Hepatic stellate cell (primary cell): ENCODE measurements at places on chromosomes 2 and 18.

DNA sequence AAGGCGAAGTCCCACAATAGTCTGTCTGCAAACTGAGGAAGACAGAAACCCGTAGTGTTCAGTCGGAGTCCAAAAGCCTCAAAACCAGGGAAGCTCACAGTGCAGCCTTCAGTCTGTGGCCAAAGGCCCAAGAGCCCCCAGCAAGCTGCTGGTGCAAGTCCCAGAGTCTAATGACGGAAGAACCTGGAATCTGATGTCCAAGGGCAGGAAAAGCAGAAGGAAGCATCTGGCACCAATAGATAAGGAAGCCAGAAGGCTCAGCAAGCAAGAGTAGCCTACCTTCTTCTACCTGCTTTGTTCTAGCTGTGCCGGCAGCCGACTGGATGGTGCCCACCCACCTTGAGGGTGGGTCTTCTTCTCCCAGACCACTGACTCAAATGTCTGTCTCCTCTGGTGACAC, 21.8 kb downstream of the CFAP210 start:
- DNase-seq: no peak

DNA sequence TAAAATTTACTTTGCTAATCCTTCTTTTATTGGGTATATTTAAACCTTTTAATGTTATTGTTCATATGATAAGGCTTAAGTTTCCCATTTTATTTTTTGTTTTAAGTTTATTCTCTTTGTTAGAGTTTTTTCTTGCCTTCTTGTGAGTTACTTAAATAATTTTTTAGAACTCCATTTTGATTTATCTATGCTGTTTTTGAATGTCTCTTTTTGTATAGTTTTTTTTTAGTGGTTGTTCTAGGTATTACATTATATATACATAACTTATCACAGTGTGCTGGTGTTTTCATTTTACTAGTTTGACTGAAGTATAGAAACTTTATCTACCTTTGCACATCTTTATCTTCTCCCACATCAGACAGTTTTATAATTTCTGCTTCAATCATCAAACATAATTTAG, 49.4 kb upstream of the TGFA start:
- no peak for DNase-seq

GRCh38 chr2:189659734-189660133, 1.5 kb upstream of the ASNSD1 start:
- DNase-seq: no peak

DNA sequence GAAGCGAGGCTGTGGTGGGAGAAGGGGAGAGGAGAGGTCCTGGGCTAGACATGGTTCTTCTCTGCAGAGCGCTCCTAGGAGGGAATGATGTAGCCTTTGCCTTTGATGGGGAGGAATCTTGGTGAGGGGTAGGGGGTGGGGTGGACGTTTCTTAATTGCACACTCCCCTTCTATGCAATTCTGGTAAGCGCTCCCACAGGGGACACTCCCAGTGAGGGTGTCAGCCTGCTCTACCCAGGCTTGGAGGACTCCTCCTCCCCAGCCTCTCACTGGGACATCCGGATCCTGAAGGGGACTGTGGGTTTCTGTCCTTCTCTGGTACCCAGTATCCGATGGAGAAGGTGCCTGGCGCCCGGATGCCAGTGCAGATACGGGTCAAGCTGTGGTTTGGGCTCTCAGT, 114.3 kb downstream of the DYSF start:
- no peak for DNase-seq

- DNase-seq: peak; percentile 78
These were observed 995 bp upstream of the RTN4 start for GRCh38 chr2:55051026-55051866.

DNA sequence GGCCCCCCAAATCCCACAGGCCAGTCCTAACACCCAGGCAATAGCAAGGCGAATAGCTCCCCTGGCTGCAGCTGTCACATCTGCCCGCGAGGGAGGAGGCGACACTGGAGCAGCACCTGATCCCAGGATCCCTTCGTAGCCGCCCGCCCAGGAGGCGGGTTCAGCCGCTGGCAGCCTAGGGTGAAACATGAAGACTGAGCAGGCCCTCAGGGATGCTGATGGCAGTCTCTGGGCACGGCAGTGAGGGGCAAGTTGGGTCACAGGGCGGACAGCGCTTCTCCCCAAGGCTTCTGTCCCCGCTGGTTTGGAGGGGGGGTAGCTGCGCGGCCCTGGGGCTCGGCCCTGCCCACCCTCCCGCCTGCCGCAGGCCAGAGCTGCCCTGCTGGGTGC, 1.9 kb downstream of the DNMT3A start:
- DNase-seq: no peak

GRCh38 chr2:236840857-236841256, 244.8 kb upstream of the COPS8 start:
- DNase-seq: no peak

DNA sequence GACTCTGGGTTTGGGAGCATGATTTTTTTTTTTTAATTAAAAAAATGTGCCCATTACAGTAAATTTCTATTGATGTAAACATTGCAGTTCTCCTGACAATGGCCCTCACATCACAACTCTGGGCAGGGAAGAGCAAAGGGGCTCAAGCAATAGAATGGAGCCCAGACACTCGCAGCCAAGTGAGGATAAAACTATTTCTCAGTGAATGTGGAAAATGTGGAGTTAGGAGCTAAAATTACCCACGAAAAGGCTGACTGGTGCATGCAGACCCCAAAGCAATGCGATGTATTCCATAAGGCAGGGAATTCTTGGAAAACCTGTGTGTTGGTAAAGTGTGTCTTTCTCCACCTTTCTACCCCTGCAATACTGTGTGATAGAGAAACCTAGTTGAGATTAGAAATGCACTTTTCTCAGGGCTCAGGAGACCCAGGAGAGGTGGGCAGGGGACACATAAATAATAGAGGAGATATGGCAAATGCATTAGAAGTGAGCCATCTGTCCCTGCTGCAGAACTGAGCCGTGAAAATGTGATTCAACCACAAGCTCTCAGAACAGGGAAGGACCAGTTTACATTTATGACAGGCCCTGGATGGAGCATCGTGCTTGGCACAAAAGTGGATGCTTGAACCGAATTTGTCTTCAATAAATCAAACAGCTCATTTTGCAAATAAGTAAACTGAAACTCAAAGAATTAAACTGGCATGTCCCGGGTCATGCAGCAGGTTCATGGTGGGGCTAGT, 100.1 kb downstream of the MYCN start:
- no peak for DNase-seq

GRCh38 chr2:45452866-45453265, 158.2 kb downstream of the SRBD1 start:
- DNase-seq: peak; percentile 9

GRCh38 chr18:59758106-59758505, 60.9 kb upstream of the CCBE1 start:
- DNase-seq: no peak

DNA sequence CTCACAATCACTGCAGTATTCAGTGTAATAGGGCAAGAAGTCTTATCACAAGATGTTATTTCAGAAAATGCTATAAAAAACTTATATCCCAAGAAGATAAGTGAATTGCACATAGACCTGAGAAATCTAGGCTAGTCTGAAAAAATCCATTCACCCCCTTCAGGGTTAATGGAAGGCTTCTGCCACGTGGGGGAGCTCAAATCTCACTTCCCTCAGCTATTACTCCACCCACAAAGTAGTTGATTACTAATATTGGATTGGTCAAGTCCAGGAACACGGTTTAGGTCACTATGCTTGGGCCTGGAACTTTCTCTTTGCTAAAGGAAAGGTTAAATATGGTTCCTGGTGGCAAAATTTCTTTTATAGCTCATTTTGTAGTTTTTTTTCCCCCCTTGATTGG, 51.2 kb upstream of the ADAM23 start:
- peak; percentile 57 for DNase-seq

- peak; percentile 30 for DNase-seq
These were observed 191.0 kb upstream of the LHCGR start for GRCh38 chr2:48946449-48947048.

DNA sequence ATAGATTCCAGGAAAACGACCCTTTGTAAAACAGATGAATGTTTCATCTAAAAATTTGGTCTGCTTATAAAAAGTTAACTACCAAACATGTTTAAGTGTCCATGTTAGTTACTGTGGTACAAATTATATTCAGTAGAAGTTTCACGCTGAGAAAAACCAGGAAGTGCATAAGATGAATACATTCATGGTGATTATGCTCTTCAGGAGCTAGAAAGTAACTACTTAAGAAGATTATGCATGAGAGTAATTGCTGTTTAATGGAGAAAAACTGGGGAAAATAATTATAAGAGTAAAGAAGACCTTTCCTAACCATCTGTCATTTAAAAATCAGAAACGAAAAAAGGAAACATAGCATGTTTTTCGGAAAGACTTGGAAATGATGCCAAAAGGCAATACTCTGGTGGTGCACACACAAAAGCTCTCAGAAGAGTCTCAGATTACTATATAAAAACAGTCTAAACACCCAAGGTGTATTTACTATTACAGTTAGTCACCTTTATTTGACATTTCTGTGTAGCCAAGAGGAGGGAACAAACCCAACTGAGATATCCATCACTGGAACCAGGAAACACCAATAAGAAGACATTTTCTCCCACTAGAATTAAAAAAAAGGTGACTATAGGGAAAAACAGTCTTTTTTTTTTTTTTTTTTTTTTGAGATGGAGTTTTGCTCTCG, 38.8 kb upstream of the METTL21A start:
- no peak for DNase-seq

- no peak for DNase-seq
These were observed 77.9 kb upstream of the RIT2 start for GRCh38 chr18:43193336-43193735.

GRCh38 chr2:95314964-95315611, 17.9 kb downstream of the KCNIP3 start:
- peak; percentile 63 for DNase-seq

DNA sequence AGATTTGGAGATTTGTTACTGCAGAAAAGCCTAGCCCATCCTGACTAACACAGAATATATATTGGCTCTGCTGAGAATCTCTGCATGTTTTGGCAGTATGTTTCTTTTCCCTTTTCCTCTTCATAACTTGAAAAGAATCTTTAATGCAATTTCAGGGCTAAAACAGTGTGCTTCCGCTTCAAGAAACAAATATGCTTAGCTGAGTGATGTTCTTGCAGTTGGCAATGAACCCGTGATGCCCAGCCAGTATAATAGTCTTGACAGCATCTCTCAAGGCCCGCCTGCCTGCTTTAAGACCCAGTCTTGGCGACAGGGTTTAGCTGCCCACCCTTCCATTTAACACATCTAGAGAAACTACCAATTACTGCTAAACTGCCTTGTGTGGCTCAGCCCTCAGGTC, 184.5 kb downstream of the INO80D start:
- DNase-seq: no peak

DNA sequence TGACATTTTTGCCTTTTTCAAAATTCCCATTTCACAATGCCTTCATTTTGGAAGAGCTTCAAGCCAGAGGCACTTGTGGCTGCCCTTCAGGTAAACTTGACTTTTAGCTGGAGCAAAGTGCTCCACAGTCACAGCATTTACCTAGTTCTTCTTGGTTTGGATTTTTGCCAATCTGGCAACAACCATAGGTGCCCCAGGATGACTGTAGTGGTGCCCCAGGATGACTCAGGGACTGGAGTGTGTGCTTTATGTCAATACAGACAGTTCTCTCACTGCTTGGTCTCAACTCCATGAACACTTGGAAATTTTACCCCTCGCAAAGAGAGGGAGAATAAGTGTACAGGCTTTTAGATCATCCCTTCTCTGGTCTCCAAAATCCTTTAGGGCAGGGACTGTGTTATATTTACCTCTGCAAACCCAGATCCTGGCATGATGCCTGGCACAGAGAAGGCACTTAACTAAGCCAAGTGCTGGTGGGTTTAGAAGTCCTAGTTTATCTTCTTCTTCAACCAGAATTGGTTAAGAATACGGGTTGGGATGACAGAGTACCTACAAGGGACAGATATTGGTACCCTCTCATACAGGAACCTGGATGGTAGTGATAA, 15.3 kb upstream of the PTPN4 start:
- no peak for DNase-seq

DNA sequence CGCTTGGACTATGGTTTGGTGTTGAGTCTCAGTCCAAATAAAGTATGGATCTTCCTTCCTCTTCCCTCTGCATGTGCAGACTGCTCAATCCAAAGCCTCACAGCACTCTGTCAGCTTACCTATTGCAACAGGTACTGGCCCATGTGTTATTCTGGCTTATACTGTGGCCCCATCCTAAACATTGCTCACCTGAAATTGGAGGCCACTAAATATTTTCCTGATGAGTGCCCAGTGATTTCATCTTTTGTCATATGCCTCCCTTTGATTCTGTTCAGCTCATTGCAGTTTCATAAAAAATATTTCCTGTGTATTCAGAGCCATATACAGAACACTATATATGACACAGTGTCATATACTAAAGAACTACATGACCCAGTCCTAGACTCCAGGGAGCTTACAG, 86.3 kb upstream of the FAM136A start:
- no peak for DNase-seq

- no peak for DNase-seq
These were observed 9.3 kb downstream of the MEX3C start for GRCh38 chr18:51188024-51188701.

GRCh38 chr2:7709907-7710306, 792.7 kb downstream of the RNF144A start:
- DNase-seq: no peak

GRCh38 chr18:34661464-34662087, 48.5 kb upstream of the DTNA start:
- DNase-seq: peak; percentile 34

GRCh38 chr2:180910831-180911665, 69.4 kb upstream of the UBE2E3 start:
- peak; percentile 5 for DNase-seq

- no peak for DNase-seq
These were observed 9.6 kb downstream of the PER2 start for GRCh38 chr2:238278626-238279323.

DNA sequence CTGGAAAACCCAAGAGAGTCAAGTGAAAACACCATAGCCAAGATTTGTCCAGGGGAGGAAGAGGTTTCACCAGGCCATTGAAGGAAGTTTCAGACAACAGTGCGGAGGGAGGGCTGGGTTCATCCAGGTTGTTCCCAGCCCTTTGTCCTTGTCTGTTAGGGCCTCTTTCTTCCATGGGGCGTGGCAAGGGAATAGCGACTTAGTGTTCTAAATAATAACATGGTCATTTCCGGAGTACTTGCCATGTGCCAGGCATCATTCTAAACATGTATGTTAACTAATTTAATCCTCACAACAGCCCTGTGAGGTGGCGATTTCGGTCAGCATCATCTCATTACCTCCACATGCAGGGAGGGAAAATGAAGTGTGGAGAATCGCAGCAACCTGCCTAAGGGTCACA, 77.3 kb downstream of the TCF7L1 start:
- DNase-seq: no peak
